ENCODE measurements at places on chromosomes 2 and 18.

DNA sequence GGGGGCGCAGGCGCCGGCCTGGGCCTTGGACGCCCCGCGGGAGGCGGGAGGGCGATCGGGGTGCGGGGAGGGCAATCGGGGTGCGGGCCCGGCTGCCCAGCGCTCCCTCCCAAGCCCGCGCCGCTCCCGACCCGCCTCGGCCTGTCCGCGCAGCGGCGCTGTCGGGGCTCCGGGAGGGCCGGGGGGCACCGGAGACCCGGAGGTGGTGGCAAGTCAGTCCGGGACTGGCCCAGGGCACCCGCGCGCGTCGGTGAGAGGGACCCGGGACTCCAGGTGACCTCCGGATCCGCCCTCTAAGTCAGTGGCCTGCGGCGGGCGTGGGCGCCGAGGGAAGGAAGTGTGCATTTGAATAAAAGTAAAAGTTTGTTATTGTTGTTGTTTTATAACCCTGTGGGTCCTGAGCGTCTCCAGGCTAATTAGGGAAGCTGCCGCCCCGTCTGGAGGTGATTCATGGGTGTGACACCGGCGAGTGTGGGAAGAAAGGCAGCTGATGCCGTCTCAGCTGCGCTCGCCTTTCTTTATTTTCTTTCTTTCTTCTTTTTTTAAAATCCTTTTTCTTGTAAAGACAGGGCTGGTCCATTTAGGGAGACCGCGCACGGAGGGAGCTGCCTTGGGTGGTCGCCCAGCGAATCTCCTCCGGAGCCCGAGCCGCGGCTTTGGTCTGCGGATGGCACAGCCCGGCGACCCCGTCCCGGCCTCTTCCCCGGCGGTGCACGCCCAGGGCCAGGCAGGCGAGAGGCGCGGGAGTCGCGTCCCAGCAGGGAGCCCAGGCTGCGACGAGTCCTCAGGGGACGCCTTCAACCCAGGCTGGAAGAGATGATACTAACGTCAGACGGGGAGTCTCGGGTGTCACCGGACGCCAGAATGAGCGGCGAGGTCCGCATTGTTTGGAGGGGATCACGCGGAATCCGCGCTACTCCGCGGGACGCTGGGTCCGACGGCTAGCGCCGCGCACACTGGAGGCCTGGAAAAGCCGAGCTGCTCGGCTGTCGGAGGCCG is 627 bp upstream of the CRACDL start:
- DNase-seq, result no peak

DNA sequence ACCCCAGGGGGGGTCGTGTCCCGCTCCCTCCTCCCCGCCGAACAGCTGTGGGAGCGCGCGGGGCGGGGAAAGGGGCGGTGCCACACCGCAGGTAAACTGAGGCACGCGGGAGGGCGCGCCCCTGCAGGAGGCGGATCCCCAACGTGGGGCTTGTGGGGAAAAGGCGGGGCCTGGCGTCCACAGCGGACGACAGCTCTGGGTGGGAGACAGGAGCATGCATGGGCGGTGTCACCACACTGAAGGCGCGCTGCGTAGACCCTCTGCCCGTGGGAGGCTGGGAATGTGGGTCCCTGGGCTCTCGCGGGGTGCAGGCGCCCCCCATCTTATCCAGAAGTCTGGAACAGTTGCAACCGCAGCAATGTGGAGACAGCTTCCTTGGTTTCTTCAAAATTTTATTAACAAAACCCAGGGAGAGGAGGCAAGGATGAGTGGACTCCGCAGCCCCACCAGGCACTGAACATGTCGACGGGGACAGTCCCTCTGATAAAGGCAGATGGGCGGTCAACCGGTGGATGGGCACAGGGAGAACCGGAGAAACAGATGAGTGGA is 723 bp upstream of the MBD1 start:
- no peak for DNase-seq

DNA sequence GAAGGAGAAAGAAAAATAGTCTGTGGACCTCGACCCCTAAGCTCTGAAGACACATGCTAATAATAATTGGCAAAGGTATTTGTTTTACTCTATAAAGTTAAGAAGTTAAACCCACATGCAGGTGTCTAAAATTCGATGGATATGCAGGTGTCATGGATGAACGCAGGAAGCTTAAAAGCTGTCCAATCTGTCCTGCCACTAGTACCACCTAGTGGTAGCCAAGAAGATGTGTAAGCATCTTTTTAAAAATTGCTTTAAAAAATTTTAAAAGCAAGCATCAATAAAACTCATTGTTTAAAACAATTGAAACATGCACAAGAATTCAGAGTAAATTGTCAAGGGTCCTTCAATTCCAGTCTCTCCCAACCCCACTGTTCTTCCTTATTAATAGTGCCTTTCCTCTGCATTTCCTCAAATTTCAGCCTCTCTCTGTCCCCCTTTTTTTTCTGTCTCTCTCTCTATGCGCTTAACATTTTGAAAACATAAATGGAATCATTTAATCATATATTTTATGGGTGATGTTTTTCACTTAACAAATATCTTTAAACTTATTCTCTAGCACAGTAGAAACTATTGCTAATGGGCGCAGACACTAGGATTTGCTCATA is 30.6 kb upstream of the PPP3R1 start:
- DNase-seq, result peak; percentile 39

DNA sequence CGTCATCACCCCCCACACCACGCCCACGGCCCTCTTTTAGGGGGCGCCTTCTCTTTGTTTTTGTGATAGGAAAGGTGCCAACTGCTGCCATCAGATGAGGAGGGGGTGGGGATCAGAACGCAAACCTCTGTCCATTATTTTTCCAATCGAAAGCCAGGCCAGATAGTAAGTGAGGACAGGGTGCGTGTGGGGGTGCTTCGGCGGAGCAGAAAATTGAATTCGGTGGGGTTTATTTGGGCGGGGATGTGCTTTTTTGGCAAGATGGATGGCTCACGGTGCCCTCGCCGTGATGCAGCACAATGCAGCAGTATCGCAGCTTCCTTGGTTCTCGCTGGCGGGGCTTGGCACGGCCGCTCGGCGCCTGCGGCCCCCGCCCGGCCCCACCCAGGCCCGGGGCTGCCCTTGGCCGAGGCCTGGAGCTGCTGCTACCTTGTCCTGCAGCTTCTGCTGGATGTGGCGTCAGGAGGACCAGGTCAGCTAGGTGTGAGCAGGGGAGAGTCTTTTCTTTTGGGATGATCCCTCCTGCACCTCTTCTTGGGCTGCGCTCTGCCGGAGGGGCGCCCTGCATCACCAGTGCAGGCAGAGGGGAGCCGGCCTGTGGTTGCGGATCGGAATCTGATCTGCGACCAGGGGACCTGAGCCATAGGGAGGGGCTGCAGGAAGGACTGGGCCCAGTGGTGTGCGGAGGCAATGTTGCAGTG is 1.3 kb downstream of the SPTBN1 start:
- DNase-seq, result peak; percentile 66

DNA sequence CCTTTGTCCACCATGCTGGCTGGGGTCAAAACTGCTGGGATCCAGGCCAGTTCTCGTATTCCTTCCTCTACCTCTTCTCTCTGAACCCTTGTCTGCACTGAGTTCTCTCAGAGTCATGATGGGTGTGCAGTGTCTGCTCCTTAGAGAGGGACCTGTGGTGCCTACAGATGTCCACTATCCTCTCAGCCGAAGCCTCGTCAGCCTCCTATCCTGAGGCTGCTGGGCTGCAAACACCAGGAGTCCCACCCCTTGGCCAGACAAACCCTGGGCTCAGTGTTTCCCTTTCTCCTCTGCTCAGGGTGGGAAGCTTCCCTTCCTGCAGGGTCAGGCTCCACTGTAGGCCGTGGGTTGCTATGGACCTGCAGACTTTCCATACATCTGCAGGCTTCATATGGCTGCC is 2.3 kb downstream of the INPP5D start:
- DNase-seq, result no peak

All from midbrain (tissue), 1 donor.